ENCODE measurements at places on chromosomes 16 and 17.

- DNase-seq: no peak
Measured at GRCh38 chr17:39217734-39218369, 7.9 kb downstream of the STAC2 start.

DNA sequence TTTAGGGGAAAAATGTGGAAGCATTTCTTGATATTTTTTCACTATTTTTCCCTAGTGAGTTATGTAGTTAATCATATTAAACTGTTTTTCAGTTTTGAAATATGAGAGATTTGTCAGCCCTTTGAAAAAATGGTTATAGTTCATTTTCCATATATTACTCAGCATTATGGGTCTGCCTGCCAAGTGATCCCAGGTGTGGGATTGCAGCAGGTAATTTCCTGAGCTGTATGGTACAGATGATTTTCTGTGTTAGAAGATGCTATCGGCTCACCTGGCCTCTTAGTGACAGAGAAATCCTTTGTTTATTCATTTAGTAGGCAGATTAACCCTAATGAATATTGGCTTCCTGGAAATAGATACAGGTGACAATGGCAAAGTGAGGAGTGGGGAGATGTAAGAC, 275.1 kb upstream of the TBX2 start:
- DNase-seq: no peak

DNA sequence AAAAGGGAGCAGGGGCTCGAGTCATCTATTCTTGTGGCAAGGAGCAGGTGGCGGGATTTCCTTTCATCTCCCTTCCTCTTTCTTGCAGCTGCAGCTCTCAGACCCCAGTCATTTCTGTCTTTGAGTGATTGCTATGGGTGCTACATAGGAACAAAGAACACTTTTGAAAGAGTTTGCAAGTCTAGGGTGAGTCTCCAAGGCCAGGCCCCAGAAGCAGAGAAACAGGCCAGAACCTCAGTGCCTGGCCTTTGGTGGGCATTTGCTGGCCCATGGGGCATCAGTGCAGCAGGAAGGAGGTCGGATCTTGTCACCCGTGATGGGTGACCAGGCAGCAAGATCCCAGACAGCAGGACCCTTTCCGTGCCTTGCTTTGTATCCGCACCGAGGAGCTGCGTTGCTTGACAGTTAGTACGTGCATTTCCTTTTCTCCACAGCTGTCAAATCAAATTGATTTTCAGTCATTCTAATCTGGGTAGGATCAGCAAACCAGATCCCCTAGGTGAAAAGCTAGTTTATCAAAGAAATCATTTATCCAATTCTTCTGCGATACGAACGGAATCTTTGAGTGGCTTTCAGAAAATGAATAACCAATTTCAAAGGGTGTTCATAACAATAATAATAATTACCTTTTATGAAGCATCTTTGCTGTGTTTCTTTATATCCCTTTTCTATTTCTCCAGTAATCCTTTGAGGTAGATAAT, 244.6 kb upstream of the MAF start:
- DNase-seq: no peak

- peak; percentile 67 for DNase-seq
Measured at GRCh38 chr17:15436473-15437302, 30.7 kb downstream of the CDRT4 start.

DNA sequence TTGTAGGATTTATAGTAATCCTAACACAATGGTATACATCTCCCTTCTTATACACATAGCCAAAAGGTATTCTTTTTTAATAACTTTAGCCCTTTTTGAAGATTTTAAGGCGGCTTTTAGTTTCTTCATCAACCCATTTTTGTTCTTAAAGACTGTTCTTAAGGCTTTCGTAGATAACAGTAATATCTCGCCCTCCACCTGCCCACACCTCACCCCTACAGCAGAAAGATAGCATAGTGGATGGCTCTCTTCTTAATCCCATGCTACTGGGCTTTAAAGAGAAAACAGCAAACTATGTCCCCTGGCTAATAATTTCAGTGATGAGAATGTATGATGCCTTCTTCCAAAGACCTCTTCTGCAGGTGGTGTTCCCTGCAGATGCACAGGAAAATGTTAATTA, 8.6 kb downstream of the IGSF6 start:
- DNase-seq: no peak

- DNase-seq: no peak
Measured at GRCh38 chr16:48537909-48538745, 71.9 kb downstream of the N4BP1 start.

DNA sequence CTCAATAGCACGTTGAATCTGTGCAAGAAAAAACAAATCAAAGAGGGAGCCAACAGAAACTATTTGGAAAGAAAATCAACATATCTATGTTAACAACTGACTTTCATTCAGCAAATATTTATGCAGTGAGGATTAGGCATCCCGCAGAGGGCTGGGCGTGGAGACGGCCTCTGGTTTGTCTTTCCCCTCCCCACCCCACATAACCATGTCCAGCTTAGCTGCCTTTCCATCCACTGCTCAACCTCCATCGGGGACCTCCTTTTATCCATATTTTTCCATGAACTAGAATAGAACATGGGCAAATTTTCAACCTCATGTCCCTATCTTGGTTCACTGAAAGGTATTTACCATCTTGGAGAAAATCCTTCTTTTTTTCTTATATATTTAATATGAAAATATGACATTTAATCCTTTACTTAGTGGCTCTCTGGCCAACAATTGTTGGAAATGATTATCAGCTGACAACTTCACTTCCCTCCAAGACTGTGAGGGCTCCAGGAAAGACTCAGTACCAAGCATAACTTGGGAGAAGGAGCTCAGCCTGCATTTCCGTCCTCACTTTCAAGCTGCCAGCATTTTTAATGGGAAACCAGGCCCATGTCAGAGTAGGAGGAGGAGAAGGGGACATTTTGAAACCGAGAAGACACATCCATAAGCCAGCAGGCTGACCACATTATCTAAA, 462.6 kb upstream of the MAF start:
- no peak for DNase-seq

- peak; percentile 95 for DNase-seq
Measured at GRCh38 chr16:4475880-4476788, at the start of gene HMOX2. HMOX2 (plus strand) TSS chr16:4476398; CDS start chr16:4505525, 29,127 bp downstream.

- DNase-seq: no peak
Measured at GRCh38 chr16:69873783-69874182, 77.4 kb upstream of the CLEC18A start.

DNA sequence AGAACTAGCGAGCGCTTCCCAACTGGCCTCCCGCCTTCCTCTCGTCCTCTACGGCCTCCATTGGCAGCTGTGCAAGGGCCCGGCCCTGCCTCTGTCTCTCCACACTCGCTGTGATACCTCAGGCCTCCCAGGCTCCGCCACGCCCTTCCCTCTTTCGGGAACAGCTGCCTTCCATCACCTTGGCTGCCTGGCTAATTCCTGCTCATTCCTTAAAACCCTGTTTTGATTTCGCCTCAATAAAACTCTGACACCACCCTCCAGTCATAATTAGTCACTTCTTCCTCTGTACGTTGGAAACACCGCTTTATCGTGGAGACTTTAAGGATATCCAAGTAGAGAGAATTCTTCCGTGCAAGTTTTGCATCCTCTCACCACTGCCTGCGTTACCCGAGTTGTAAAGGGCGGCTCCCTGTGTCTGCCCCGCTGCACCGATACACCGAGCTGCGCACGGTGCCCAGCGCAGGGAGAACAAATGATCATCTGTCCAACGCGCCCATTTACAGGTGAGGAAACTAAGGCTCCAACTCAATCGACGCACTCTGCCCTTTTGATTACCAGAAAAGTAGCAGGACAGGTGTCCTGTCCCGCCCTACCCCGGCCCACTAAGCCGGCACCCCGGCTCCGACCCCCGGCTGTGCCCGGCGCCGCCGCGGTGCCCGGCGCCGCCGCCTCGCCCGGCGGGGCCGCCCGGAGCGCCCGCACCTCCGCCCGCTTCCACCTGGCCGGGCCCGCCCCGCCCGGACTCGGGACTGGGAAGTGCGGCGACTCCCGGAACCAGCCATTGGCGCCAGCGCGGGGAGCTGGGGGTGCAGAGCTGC, 139.7 kb downstream of the SEC14L1 start:
- DNase-seq: peak; percentile 82

DNA sequence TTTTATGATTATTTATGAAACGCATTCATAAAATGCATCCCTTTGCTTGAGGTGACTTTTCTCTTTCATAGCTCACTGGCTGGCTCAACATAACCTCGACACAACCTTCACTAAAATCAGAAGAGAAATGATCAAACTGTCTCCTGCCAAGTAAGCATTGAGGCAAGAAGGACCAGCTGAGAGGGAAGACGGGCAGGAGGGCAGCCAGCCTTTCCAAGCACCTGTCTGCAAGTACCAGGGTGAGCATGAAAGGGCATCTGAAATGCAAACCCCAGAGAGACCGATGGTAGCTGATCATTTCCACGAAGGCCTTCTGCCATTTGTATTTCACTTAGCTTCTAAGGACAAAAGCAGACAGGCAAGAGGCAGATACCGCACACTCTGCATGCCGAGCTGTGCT, 52.1 kb upstream of the RPH3AL start:
- no peak for DNase-seq

DNA sequence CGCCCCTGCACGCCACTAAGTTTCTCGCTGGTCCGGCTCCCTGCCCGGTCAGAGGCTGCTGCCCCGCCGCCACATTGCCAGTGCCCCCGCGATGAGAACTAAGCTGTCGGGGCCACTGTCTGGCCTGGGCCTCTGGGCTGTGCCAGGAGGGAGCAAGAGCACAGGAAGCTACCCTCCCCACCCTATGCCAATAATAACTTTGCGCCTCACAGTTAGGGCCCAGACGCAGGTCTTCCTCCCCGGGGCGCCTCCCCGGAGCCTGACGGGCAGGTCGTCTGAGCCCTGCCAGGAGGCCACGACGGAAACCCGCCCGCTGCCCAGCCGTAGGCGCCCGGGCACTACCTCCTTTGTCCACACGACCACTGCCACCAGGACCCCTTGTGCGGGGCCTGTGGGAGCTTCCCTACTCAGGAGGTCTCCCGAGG, 1.5 kb downstream of the ZFPM1 start:
- DNase-seq: peak; percentile 53

- no peak for DNase-seq
Measured at GRCh38 chr17:77666881-77667395, 291.6 kb upstream of the TNRC6C start.

DNA sequence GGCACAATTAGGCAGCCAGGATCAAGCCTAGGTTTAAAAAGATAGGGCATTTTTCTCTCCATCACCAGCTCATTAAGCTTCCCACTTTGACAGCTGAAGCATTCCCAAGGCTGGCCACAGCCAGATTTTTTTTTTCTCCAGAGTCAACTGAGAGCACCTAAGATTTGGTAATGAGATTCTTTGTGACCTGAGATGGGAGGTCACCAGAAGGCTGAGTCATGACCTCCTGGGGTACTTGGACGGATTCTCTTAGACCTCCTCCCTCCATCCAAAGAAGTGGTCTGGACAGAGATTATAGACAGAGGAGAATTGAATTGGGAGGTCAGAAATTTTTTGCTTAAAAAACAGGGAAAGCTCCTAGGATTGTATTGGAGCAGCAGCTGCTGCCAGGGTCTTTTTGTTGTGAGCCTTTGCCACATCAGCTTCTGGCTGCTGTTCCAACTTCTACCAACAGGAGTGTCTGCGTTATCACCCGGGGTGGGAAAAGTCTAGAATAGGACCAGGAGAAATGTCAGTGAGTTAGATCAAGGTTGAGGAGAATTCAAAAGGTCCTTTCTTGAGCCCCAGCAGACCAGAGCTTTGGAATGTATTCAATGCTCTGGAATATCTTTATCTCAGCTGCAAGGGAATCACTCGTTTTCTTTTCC, 221.2 kb upstream of the N4BP1 start:
- peak; percentile 8 for DNase-seq

DNA sequence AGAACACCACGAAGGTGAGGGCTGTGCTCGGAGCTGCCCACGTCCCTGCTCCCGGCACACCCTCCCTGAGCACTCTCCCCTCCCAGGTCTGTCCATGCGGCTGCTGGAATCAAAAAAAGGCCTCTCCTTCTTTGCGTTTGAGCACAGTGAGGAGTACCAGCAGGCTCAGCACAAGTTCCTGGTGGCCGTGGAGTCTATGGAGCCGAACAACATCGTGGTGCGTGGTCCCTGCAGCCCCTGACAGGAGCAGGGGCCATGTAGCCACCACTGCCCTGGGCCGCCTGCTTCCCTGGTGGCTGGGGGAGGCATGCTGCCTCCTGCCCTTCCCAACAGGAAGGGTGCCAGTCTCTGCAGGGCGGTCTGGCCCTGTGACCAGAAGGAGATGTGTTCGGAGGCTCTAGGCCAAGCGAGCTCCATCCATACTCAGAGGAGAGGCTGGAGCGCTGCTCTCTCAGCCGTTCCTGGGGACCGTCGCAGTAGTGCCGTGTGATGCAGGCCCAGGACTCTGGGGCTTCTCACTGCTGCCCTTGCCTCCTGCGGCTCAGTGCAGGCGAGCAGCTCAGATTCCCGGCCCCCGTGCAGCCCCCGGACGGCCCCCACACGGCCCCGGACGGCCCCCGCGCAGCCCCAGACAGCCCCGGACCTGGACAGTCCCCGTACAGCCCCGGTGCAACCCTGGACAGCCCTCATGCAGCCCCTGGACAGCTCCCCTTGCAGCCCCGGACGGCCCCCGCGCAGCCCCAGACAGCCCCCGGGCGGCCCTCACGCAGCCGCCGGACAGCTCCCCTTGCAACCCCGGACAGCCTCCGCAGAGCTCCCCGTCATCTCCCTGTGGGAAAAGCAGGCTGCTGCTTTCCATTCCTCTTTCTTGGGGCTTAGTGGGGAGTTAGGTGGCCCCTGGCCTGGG, 20.5 kb downstream of the TCF25 start:
- no peak for DNase-seq

DNA sequence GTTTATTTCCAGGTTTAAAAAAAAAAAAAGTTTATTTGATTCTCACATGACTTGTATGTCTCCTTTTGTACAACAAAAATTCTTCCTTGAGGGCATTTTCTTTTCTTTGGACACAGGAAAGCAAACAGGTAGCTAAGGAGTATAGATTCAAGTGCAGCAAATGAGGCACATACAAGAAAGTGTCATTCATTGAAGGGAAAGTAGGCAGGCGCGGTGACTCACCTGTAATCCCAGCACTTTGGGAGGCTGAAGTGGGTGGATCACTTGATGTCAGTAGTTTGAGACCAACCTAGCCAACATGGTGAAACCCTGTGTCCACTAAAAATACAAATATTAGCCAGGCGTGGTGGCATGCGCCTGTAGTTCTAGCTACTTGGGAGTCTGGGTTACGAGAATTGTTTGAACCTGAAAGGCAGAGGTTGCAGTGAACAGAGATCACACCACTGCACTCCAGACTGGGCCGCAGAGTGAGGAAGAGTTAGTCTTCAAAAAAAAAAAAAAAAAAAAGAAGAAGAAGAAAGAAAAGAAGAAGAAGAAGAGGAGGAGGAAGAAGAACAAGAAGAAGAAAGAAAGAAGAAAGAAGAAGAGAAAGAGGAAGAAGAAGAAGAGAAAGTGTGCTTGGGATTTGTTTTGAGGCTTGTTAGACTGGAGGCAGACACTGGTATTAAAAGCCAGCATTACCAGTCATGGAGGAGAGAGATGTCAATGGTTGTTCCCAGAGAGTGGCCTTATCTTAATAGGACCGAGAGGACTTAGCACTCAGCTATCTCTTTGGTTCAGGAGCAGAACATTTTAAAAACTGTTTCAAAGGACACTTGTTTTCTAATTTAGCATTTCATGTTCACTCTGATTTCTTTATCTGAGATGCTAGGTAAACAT, 19.7 kb downstream of the GINS3 start:
- DNase-seq: no peak
